ENCODE measurements at places on chromosomes 1 and 21. TPM values are rescaled to one million over a fixed set of nuclear protein-coding genes. Genes with fewer than 3 reads are reported as not detected.

GRCh38 chr1:85940656-85941306 is 215.8 kb downstream of the COL24A1 start:
- DNase-seq, result no peak

DNA sequence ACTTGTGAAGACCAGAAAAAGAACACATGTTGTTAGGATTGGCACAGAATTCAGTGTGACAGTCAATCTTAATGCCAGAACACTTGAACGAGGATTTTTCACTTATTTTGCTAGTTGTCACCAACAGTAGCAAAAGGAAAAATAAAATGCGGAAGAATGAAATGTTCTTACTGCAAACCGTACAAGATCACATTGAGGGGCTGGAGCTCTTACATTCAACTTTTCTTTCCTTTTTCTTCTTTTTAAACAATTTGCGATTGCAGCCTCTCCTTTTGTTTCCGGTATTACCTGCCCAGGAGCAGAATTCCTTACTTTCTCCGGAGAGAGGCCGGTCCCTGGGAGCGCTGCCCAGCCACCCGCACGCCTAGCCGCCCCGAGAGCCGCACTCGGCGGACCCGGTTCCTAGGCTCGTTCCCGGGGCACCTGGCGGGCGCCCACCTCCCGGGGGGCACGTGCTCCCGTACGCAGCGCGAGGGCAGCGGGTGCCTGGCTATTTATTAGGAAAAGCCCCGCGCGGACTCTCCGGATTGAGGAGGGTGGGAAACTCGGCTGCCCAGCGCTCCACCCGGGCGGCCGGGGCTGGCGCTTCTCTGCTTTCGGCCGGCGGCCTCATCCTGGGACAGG is 1.2 kb upstream of the CAMTA1 start:
- DNase-seq, result no peak

- DNase-seq, result no peak
Observed at GRCh38 chr1:93700532-93701469, 19.2 kb upstream of the BCAR3 start.

DNA sequence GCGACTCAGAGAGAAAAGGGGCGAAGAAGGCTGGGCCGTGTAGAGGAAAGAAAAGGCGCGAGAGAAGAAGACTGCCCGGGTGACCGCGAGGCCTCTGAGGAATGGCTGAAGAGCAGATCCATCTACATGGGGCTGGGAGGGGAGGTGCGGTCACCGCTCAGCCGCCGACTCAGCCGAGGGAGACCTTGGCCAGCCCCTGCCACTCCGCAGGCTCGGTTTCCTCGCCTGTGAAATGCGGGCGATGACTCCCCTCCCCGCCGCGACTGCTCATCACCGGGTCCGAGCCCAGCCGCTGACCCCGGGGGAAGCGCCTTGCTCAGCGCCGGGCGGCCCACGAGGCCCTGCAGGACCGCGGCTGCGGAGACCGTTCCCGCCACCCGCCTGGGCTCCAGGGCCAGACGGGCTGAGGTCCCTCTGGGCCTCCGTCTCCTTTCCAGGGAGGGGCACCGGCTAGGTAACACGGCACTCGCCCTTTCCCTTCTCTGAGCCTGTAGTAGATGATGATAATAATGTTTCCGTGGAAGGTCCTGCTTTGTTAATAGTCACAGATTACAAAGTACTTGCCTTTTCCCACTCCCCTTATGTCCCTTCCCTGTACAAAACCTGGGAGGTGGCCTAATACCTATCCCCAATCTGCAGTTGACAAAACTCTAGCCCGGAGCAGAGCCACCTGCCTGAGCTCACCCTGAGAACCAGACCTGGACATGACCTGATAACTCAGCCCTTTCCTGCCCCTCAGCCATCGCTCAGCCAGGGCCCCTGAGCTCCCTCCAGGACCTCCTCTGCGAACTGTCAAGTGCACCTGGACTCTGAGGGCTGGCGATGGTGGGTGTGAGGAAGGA is 1.6 kb upstream of the BSND start:
- peak; percentile 33 for DNase-seq

DNA sequence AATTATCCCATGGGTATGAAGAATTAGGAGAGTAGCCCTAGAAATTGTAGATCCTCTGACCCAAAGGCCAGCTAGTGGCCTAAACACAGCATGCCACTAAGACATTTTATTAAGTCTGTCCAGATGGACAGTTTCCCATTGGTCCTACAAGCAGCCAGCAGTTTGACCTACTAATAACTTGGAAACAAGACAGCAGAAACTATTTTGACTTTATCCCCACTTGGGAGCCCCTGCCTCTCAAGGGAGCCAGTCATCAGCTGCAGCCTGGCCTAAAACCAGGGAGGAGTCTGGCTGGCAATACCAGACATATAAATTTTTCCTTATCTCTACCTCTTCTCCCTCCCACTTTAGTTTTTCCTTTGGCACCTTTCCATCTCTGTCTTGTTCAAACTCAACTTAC is 222.6 kb upstream of the KCTD3 start:
- DNase-seq, result no peak

- DNase-seq, result no peak
Observed at GRCh38 chr1:238099871-238100270, 209.1 kb upstream of the ZP4 start.

- no peak for DNase-seq
Observed at GRCh38 chr21:43957611-43958362, 54.3 kb upstream of the TRAPPC10 start.

CHI3L1 gene
- not detected for total RNA-seq
